ENCODE measurements at places on chromosomes 12 and 14. TPM values are rescaled to one million over a fixed set of nuclear protein-coding genes. Genes with fewer than 3 reads are reported as not detected.

DNA sequence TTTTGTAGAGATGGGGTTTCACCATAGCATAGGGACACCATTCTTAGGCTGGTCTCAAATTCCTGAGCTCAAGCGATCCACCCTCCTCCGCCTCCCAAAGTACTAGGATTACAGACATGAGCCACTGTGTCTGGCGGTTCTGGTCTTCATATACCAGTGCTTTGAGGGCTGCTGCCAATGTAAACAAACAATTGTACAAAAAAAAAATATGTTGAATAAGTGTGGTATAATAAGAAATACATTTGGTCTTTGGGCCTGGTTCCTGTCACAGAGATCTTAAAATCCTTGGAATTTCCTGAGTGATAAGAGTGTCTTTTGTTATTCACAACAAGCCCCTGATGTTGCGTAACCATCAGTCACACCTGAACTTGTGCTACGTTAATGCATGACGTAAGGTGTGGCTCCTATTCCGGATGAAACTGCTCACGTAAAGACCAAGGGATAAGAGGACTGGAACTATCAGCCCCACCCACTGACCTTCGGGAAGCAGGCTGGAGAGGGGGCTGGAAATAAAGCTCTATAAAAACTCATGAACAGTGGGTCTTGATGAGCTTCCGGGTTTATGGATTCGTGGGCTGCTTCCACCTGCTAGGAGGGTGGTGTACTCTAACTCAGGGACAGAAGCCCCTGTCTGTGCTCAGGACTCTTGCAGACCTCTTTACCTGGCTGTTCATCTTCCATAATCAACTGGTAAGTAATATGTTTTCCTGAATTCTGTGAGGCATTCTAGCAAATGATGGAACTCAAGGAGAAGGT lies 16.5 kb upstream of the RIMKLB start:
- DNase-seq = no peak

- DNase-seq = peak; percentile 55
Observed at GRCh38 chr12:48105321-48105866, 485 bp downstream of the SENP1 start.

DNA sequence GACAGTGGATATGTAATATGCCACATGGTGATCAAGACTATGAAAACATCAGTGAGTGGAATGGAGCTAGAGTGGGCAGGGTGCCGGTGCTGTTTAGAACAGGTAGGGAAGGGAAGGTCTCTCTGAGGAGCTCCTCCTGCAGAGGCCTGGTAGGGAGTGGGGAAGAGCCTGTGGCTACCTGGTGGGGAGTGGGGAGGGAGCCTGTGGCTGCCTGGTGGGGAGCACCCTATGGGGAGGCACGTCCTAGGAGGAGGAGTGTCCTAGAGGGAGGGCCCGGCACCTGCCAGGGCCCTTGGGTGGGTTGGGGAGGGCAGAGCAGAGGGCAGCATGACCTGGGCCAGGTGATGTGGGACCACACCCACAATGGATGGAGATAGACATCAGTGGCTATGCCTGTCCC lies 122.6 kb downstream of the ADGRD1 start:
- DNase-seq = no peak

DNA sequence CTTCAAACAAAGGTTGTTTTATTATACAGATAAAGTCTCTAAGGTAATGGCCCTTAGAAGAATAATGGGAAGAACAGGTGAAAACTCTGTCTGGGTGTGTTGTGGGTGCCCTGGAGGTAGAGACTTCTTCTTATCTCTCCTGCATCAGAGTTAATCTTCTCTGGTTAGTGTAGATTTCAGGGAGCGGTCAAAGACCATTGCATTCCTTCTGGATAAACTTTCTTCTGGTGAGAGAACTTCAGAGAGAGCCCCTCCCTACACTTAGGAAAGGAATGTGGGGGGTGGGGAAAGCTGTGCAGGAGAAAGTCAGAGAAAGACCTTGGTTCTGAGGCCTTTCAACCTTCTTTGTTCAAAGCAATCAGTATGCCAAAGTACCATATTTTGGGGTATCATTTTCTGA lies 658.5 kb downstream of the DIO2 start:
- DNase-seq = no peak

- DNase-seq = no peak
Observed at GRCh38 chr12:105399428-105400081, 69.1 kb downstream of the C12orf75 start.

- DNase-seq = no peak
Observed at GRCh38 chr14:67517083-67517482, 16.0 kb upstream of the PLEKHH1 start.

GRCh38 chr12:91179315-91179714 lies 3.3 kb downstream of the DCN start:
- DNase-seq = no peak

GRCh38 chr14:53735916-53736315 lies 220.7 kb downstream of the BMP4 start:
- no peak for DNase-seq

DNA sequence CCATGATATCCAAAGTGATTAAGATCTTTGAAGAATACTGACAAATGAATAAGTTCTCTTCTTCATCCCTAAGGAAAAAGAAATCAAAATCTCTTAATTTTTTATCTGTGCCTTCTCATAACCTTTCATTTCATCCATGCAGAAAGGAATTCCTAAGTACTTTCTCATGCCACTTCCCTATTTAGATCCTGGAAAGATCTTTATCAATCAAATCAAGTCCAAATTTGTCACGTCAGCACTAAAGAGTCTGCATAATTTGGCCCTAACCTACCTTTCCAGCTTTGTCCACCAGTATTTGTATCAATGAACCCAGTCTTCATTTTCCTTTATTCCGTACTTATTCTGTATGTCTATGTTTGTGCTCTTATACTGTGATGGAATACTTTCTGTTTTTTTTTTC lies 41.2 kb downstream of the VEZT start:
- DNase-seq = no peak

GRCh38 chr12:117052386-117053049 lies 46.7 kb downstream of the TESC start:
- DNase-seq = no peak

DNA sequence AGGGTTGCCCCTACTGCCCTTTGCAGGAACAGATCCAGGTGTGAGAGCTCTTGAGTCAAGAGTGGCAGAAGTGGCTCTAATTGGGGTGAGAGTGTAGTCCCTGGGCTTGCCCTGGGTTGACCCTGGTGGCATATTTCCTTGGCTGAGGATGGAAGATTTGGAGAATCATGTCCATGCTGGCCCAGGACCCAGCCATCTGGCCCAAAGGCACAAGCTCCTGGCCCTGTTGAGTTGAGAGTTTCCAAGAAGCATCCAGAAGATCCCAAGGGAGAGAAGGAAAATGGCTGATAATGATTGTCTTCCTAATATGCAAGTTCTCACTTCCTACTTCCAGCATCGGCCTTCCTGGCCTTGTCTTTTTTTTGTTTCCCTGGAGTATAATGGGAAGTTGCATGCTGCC lies 55.5 kb upstream of the SRSF5 start:
- no peak for DNase-seq

DNA sequence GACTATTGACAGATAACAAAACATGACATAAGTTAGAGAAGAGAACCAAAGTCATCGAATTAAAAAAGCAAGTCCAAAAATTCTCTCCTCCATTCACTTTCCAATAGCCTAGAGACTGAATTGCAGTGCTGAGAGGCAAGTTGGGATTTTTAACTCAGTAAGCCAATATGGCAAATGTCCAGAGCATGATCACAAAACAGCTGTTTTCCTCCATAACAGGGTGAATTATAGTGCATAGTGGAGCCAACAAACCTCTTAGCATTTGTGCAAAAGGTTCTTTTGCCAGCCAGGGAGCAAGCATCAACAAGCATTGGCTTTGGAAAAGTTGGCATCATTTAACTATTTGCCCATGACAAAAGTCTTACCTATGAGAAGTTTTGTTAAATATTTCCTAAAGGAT lies 458.8 kb upstream of the NOVA1 start:
- DNase-seq = no peak

DNA sequence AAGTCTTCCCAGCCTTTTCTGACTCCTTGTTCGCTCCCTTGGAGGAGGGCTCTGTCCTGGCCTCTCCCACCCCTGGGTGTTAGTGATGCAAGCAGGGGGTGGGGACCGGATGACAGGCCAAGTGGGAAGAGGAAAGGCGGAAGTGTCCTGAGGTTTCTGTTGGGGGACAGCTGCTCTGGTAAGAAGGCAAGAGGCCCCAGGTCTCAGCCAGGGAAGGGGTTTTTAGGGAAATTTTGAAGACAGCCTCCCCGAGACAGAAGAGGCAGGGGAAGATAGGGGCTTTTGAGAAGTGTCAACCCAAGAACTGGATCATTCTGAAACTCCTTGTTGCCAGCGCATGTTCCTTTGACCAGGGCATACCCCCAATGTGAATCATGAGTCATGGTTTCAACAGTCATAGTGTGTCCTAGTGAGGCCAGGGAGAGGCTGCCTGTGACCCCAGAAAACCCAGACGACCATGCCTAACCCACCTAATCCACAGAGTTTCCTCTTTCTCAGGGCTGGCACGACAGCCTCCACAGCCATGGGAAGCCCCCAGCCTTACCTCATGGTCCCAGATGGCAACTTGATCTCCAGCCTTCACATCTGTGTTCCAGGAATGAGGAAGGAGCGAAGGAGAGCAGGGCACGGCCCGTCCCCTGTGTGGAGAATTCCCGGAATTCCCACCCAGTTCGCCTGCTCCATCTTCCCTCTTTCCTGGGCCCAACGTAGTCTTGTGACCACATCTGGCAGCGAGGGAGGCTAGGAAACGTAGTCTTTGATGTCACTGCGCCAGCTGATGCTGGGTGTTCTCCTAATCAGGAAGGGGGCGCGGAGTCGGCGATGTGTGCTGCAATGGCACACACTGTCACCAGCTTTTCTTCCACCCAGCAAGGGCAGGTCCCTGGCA lies 4.9 kb upstream of the GPR132 start:
- DNase-seq = no peak

- peak; percentile 59 for DNase-seq
Observed at GRCh38 chr12:106247674-106248311, at the start of gene CKAP4. TSS of gene CKAP4 (minus strand) at chr12:106248020. CDS start at chr12:106247851, 169 bp downstream.

- no peak for DNase-seq
Observed at GRCh38 chr12:95802482-95803270, 12.1 kb upstream of the NTN4 start.

Gene SLCO1B1
- not detected for total RNA-seq

Gene SNRPF
- total RNA-seq = 43.0 TPM

Gene RTN1
- 3.4 TPM for total RNA-seq

Gene TOMM20L
- not detected for total RNA-seq
